ENCODE measurements at places on chromosomes 13 and 19. TPM values are rescaled to one million over a fixed set of nuclear protein-coding genes. Genes with fewer than 3 reads are reported as not detected.

The CTXN1 gene
- total RNA-seq: 11.4 TPM

The OR7D2 gene
- not detected for total RNA-seq

GRCh38 chr13:51785712-51786424, 18.1 kb downstream of the DHRS12 start:
- no peak for DNase-seq
- no peaks in the 10 kb centered on the region for H3K27me3 ChIP-seq
- no peaks in the 10 kb centered on the region for H3K4me1 ChIP-seq
- no peak overlapping the region for H3K27ac ChIP-seq
- no peak overlapping the region for H3K4me3 ChIP-seq

DNA sequence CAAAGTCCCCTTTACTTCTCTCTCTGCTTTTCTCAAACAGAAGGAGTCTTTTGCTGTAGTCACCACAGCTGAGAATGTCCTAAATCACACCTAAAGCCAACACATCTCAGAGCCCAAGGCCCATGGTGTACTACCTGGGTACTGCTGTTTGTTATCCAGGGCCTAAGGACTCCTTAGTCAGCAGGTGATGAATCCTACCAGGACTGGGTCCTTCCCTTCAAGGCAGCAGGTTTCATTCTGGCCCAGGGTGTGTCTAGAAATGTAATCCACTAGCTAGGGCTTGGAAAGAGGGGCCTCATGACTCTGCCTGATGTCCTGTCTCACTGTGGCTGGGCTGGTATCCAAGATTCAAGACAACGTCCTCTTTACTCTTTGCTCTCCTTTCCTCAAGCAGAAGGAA, 36.2 kb upstream of the ENOX1 start:
- H3K27ac ChIP-seq: no peak overlapping the region
- DNase-seq: peak; percentile 8
- H3K36me3 ChIP-seq: no peaks in the 10 kb centered on the region
- no peaks in the 10 kb centered on the region for H3K27me3 ChIP-seq
- no peaks in the 10 kb centered on the region for H3K4me1 ChIP-seq

GRCh38 chr19:3556978-3557460, 367 bp downstream of the MFSD12 start:
- H3K36me3 ChIP-seq: no peaks in the 10 kb centered on the region
- DNase-seq: peak; percentile 45
- peak overlapping the region; percentile 91 for H3K4me3 ChIP-seq
- peaks cover 13% of the 10 kb centered on the region for H3K4me1 ChIP-seq

The KLF16 gene
- 15.1 TPM for total RNA-seq

DNA sequence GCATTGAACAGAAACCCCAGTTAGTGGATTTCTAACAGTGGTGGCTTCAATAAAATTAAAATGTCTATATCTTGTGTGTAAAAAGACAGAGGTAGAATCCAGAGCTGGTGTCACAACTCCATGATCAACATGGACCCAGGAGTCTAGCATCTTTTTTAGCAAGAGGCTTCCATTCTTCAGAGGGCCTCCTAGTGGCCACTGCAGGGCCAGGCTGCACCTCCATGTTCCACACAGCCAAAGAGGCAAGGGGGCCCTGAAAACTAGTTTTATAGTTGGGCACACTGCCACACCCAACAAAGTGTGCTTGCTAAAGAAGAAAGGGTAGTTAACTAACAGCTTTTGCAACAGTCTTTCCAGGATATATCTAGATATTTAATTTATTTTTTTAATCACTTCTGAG, 12.9 kb downstream of the N4BP2L1 start:
- peak; percentile 20 for DNase-seq
- H3K27ac ChIP-seq: no peak overlapping the region
- H3K4me3 ChIP-seq: no peak overlapping the region

DNA sequence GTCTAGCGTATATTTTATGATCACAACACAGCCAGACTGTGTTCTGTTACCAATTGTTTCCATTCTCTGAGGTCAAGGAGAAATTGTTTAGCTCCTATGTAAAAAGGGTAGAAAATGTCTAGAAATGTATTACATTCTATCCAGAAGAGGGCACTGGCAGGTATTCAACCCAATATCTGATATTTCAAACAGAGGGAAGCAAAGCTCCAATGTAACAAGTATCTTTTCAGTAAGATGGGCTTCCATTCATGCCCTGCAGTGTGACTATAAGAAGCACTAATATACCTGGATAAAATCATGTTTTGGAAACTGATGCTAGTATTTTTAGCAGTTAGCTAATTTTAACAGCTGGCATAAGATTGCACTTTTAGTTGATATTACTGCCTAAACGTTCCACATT, 312.7 kb downstream of the FGF14 start:
- H3K27ac ChIP-seq: no peak overlapping the region
- peak; percentile 11 for DNase-seq
- no peaks in the 10 kb centered on the region for H3K36me3 ChIP-seq
- H3K4me1 ChIP-seq: no peaks in the 10 kb centered on the region

DNA sequence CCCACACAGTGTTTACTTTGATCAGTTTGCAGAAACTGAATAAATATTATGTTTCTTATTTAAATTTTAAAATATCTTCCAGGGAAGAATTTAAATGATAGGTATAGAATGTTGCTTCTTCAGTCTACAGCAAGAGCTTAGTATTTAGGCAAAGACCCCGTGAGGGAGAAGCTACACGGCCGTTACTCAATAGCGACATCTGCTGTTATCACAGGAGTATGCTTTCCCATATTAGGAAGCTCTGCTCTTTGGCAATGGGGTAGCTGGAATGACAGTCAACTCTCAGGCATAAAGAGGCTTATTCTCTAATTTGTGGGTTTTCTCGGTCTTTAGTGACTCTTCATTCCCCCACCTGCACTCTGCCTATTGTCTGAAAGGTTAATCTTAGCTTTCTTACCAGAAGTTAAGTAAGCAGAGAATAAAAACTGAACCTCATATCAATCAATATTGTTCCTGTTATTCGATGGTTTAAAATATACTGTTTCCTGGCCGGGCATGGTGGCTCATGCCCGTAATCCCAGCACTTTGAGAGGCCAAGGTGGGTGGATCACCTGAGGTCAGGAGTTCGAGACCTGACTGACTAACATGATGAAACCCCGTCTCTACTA, 13.2 kb upstream of the LHFPL6 start:
- no peaks in the 10 kb centered on the region for H3K36me3 ChIP-seq
- H3K27me3 ChIP-seq: no peaks in the 10 kb centered on the region
- peak; percentile 72 for DNase-seq
- H3K27ac ChIP-seq: no peak overlapping the region
- no peak overlapping the region for H3K4me3 ChIP-seq
- H3K4me1 ChIP-seq: no peaks in the 10 kb centered on the region

The DPF1 gene
- 8.1 TPM for total RNA-seq

- DNase-seq: no peak
- no peak overlapping the region for H3K4me3 ChIP-seq
- H3K27ac ChIP-seq: no peak overlapping the region
- H3K27me3 ChIP-seq: no peaks in the 10 kb centered on the region
- H3K4me1 ChIP-seq: no peaks in the 10 kb centered on the region
These were observed 2882.5 kb downstream of the PCDH9 start for GRCh38 chr13:64347664-64348063.

GRCh38 chr13:48858122-48858902, 117.4 kb upstream of the FNDC3A start:
- H3K4me1 ChIP-seq: no peaks in the 10 kb centered on the region
- H3K36me3 ChIP-seq: no peaks in the 10 kb centered on the region
- H3K27ac ChIP-seq: no peak overlapping the region
- DNase-seq: no peak
- H3K4me3 ChIP-seq: no peak overlapping the region
